Ascending aorta (tissue), 2 donors: ENCODE measurements at places on chromosomes 2 and 18.

- DNase-seq: peak; percentile 87
These were observed 418.2 kb upstream of the HS6ST1 start for GRCh38 chr2:128736689-128737545.

DNA sequence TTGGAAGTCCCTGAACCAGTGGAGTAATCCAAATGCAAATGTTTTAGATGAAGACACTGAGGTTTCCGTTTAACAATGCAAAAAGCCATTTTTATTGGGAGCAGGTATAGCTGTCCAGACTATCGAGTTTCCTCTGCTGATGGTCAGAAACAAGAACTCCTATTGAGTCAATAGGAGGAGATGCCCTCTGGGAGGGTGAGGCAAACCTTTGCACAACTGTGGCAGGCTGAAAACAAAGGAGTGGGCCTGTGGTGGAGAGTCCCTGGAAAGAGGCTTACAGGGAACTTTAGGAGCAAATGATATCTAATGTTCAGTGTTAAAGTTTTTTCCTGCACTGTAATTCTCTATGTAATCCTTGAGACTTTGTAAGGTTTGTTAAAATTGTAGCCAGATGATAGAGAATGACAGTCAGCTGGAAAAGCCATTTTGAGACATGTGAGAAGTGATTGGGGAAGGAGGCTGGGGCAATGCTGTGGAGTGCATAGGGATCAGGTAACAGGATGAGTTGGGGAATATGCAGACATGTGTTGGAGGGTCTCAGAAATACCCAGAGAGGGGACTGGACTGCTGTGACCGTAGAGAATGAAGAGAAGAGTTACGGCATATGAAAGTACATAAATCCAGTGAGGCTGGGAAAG is 15.1 kb upstream of the EML4 start:
- DNase-seq: no peak

DNA sequence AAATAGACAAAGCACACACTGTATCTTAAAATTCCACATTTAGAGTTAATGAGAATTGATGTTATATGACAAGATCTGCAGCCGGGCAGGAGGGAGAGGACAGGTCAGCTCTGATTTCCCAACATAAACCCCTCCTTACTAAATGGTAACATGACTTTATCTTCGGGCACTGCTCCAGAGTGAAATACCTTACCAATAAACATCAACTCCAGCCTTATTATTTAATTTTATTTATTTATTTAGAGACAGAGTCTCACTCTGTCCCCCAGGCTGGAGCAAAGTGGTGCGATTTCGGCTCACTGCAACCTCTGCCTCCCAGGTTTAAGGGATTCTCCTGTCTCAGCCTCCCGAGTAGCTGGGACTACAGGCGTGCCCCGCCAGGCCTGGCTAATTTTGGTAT is 1.7 kb downstream of the CYB5A start:
- DNase-seq: no peak

- DNase-seq: no peak
These were observed 55.2 kb upstream of the TRIB2 start for GRCh38 chr2:12661489-12661888.

DNA sequence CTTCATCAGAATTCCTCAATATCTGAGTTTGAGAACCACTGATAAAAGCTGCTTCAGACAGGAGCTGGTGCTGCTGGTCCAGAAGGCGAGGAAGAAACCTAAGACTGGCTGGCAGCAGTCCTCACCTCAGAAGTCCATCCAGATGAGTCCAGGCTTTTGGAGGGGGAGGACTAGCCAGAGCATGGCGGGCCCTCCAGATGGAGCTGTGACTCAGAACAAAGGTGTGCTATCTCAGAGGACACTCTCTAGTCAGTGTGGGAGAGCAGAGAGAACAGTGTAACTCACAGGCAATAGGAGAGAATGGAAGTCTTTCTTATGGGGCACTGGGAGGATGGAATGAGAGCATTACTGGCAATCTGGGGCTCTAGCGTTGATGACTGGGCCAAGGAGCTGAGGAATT is 191.4 kb downstream of the NYAP2 start:
- DNase-seq: no peak

DNA sequence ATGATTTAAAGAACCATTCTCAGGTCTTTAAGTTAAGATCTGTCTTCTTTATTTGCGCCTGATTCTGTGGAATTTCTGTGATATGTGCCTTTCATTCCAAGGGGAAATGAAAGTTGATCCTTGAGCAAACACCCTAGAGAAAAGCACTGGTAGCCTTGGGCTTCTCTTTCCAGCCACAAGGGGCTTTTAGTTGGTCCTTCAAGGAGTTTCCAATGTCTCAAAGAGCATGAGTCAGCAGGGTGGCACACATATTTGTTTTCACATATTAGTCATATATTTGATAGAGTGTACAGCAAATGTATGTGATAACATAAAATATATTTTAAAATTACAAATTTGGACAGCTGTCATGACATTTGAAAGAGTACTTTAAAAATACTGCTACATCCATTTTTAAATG is 339.5 kb downstream of the TXNL1 start:
- no peak for DNase-seq

GRCh38 chr2:48851161-48851560 is 95.6 kb upstream of the LHCGR start:
- DNase-seq: no peak

DNA sequence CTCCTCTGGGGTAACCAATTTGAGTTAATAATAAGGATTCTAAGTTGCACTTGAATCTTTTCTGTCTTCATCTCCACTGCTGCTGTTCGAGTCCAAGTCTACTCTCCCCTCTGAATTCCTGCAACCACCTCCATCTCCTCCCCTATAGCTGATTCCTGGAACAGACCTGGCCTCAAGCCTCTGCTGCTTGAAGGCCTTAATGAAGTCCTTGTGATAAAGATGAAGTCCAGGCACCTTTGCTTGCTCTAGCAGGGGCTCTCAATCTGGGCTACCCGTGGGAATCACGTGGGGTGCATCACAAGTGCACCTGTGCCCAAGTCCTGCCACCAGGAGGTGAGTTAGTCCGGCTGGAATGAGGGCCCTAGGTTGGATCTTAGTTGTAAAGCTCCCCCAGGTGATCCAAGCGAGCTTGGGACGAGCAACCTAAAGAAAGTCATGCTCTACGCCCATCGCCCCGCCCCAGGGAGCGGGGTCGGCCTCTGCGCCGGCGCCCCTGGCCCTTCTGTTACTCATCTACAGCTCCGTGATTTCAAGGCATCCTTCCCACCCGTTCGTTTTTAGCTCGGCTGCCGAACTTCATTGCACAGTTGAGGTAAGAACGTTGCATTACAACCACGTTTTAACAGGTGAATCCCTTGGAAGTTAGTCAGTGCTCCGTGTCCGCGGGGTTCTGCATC is 905 bp upstream of the IAH1 start:
- DNase-seq: no peak

DNA sequence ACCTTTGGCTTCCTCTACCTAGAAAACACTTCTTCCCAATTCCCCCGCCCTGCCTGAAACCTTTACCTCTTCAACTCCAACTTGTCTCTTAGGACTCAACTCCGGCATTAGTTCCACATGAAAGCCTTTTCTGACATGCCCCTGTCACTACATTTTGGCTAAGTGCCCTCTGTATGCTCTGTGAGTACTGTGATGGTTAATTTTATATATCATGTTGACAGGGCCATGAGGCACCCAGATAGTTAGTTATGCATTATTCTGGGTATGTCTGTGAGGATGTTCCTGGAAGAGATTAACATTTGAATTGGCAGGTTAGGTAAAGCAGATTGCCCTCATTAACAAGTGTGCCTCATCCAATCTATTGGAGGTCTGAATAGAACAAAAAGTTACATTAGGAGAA is 75.6 kb upstream of the NCKAP5 start:
- no peak for DNase-seq

DNA sequence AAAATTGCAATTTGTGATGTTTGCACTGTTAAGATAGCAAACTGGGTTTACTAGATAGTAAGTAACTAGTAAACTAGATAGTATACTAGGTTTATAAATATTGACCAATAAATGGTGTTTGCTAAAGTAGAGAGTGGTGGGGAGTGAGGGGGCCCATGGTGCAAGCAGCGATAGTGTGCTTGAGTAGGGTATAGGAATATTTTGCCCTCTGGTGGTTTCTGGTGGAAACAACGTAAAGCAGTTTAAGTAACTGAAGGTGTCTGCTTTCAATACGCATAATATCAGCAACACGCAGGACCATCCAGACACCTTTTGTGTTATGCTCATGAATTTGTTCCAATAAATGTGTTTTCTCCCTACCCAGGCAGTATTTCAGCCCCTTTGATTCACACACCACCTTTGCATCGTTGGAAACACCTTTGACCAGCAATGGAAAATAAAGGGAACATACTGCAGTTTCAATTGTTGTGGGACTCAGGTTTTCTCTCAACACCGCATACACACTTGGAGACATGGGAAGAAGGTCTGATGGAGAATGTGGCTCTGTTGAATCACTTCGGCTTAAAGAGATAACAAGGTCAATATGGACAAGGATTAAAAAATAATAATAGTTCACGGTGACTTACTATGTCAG is 16.7 kb upstream of the STAT1 start:
- no peak for DNase-seq

DNA sequence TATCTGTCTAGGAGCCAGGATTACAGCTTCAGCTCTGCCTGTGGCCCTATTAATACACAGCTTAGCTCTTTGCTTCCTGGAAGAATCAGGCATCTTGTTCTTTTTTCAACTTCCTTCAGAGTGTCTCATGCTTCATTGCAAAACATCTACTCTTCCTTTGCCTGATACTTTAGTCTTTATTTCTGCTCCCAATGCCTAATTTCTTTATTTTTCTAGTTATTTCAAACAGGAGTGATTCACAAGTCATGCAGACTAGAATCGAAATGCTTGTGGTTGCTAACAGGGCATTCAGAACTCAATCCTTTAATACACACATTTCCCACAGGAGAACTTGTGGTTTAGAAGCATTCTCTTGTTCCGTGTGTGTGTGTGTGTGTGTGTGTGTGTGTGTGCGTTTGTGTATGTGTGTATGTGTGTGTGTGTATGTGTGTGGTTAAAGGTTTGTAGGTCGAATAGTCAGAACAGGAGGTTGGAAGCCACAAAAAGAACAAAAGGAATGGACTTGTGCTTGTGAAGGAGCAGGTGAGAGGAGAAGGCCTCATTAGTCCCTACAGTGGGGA is 28.3 kb upstream of the INSIG2 start:
- DNase-seq: no peak

DNA sequence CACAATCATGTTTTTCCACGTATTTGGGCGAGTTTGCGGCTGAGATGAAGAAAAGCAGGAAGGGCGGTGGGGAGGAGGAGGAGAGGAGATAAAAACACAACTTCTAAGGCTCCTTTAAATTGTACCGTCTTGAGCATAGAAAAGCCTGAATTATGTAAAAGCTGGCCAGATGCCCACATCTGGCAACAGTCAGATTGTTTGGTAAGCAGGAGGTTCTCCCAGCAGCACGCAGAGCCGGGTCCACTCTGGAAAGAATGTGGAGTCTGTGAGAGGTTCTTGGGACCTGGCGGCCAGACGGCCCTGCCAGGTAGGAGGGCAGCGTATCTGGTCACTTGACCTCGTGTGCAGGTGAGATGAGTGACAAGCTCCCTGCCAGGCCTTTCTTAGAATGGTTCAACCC is 215.3 kb upstream of the APCDD1 start:
- DNase-seq: no peak

DNA sequence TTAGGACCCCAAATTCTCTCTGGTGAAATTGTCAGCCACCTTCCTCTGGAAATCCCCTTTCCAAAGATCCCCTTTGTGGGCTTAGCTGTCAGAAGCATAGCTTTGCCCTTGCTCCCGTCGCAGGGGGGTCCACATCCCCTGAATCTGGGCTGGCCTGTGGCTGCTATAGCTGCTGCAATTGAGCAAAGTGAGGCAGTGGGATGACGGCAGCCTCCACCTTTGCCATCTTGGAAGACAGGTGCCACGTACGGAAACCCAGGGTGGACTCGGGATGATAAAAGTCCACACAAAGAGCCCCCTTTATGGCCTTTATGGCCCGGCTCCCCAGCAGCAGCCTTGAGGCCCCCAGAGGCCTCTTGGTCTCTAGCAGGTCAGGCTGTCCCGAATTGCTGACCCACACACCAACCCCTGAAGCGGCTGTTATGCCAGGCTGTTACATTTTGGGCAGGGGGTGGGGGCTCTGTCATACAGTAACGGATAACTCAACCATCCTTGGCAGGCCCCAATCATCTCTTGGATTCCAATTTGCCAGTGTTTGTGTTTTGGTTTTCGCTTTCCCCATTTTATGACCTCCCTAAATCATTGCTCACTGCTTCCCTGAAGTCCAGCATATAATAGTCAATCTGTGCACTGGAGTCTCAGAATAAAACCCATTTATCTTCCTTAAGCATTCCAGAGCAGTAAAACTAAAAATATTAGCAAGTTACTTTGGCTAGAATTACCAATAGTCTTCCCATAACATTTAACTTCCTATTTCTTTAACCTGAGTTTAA is 33.2 kb upstream of the ID2 start:
- DNase-seq: no peak

- no peak for DNase-seq
These were observed 53.1 kb downstream of the PMS1 start for GRCh38 chr2:189837326-189837725.

- DNase-seq: peak; percentile 50
These were observed 36.5 kb upstream of the HPCAL1 start for GRCh38 chr2:10266133-10266620.

GRCh38 chr2:8694737-8695136 is 12.9 kb downstream of the ID2 start:
- no peak for DNase-seq

GRCh38 chr2:120607506-120607905 is 128.2 kb upstream of the GLI2 start:
- DNase-seq: no peak

- DNase-seq: no peak
These were observed 731 bp downstream of the NRXN1 start for GRCh38 chr2:51031021-51031780.

DNA sequence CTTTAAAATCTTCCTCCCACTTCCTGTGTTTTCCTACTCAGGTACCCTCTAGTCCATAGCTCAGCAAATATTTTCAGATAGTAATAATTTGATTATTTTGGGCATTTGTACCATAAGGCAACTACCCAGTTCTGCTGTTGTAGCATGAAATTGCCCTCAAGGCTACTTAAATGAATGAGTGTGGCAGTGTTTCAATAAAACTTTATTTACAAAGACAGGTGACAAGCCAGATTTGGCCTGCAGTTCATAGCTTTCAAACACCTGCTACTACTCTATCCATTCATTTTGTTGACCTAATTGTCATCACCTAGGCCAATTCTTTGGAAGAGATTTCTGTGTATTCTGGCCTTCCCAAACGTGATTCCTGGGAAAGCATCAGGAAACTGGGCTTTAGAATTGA is 28.9 kb downstream of the NYAP2 start:
- no peak for DNase-seq

DNA sequence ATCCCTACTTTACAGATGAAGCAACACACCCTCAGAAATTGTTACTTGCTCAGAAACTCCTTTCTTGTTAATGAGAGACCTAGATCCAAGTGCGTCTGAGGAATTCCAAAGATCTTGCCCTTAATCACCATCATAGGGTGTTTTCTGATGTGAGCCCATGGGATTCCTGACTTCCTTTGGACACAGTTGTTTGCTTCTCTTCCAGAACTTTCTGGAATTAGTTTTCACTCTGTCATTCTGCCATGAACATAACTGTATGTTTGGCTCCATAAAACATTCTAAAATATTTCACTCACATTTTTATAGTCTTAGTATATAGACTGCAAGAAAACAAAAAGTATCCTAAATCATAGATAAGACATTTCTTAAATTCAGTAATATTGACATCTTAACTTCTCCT is 593.9 kb upstream of the SOX11 start:
- DNase-seq: no peak
